Esophagus squamous epithelium (tissue), 5 donors: ENCODE measurements at places on chromosomes 12 and 14.

GRCh38 chr12:64835901-64836300 is 11.5 kb downstream of the TBC1D30 start:
- no peak for DNase-seq

- DNase-seq = no peak
Observed at GRCh38 chr14:70000601-70001000, 121.4 kb downstream of the SMOC1 start.

- no peak for DNase-seq
Observed at GRCh38 chr12:55172686-55173085, 46.5 kb downstream of the OR9K2 start.

DNA sequence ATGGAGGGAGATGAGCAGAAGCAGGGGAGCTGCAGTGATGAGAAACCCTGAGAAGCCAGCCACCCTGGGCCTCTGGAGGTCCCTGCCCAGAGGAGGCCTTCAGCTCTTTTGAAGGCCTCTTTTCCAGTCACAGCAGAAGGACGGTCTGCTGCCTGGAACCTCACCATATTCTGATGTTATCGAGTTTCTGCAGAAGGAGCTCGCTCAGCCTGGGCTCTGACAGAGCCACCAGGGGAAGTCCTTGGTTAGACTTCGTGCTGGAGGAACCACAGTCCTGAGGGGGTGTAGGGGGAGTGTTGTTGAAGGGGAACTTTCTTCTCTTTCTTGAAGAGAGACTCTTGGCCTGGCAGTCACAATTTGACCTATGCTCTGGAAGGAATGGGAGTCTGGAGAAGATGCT is 25.1 kb upstream of the BATF start:
- no peak for DNase-seq

GRCh38 chr12:132161036-132161781 is 17.0 kb downstream of the NOC4L start:
- no peak for DNase-seq
